ENCODE measurements at places on chromosomes 7 and 10.

- no peak for DNase-seq
Observed at GRCh38 chr10:14623931-14624330, 150.8 kb downstream of the FAM107B start.

DNA sequence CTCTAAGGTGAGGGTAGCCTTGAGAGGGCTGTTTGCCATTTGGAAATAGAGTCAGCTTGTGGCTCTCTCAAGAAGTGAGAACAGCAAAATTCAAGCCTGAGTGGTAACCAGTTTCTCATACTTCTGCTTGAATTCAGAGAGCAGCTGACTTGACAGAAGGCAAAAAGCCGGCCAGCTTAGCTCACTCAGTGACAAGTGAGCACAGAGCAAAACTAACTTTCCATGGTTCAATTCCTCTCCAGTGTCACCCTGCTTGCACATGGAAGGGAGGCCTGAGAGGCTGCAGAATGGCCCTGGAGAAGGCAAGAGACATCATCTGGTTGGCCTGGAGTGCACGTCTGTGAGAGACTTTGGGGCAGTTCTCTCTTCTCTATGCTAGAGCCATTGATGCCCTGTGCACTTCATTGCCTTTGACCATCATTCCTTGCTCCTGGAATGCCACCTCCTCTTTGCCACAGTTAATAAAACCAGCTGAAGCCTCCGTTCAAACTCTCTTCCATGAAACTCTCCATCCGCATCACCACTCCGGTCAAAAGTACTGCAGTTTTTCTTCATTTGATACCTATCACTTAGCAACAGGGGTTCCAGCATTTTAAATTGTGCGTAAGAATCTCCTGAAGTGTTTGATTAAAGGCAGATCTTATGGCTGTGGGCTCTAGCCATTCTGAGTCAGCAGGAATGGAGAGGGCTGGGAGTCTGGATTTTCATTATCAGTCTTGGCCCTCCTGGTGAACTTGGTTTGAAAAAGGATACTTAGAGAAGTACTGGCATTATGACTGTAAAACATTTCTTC, 69.8 kb upstream of the PIK3CG start:
- DNase-seq, result no peak

GRCh38 chr7:2150445-2150815, 82.3 kb downstream of the MAD1L1 start:
- no peak for DNase-seq

DNA sequence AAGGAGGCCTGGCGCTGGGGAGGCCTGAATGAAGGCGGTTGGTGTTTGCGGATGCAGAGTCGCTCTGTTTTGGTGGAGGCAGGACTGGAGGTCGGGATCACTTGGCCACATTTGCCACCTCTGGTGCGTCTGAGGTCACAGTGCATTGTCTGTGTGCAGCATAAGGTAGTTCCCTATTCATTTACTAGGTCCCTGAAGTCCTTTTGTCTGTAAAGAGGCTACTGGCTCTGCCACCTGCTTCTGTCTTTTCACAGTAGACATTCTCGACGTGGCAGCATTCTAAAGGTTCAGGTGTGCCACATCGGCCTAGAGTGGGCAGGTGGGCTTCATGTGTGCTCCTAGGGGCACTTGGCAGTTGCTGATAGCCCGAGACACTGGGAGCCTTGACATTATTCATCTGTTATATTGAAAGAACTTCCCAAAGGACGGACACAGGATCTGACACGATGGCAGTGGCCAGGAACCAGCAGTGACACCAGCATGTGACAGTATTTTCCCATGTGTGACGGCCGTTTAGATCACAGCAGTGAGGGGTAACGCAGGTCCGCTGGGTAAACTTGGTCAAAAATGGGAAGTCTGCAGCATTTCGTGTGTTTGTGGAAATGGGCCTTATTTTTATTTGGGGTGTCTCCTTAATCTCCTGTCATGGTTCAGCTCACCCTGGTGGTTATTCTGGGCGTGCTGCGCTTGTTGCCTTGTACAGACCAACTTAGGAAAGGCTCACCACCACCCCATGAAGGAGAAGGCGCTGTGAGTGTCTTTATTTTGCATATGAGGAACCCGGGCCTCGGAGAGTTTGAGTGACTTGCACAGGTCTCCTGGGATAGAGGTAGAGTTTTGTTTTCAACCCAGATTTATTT, 5.9 kb downstream of the MGMT start:
- no peak for DNase-seq

GRCh38 chr10:33753389-33753788, 418.9 kb upstream of the NRP1 start:
- no peak for DNase-seq

All from T-helper 2 cell (primary cell).